ENCODE measurements at places on chromosomes 5 and 9. TPM values are rescaled to one million over a fixed set of nuclear protein-coding genes. Genes with fewer than 3 reads are reported as not detected.

SCGB3A2 gene
- 63.6 TPM for total RNA-seq

- H3K4me3 ChIP-seq: no peak overlapping the region
- no peaks in the 10 kb centered on the region for H3K4me1 ChIP-seq
- H3K27me3 ChIP-seq: no peaks in the 10 kb centered on the region
- no peaks in the 10 kb centered on the region for H3K36me3 ChIP-seq
- H3K27ac ChIP-seq: no peak overlapping the region
Observed at GRCh38 chr9:87107072-87107471, 159.8 kb upstream of the GAS1 start.

DNA sequence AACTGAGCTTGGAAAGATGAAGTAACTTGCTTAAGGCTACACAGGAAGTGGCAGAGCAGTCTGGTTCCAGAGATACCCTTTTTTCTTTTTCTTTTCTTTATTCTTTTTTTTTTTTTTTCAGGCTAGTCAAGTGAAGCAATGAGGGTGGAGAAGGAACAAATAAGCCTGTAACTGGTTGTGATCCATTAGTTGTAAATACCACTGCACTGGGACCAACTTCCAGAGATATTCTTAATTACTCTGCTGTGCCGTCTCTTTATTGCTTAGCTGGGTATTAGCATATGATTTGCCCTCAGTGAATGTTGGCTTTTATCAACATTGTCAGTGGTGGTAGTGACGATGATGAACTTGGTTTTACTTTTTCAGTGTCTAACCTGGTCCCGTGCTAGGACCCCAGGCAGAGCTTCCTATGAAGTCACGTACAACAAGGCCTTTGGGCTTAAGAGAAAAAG, 26.7 kb downstream of the LNPEP start:
- H3K4me1 ChIP-seq: no peaks in the 10 kb centered on the region
- H3K4me3 ChIP-seq: no peak overlapping the region
- H3K27ac ChIP-seq: no peak overlapping the region
- H3K36me3 ChIP-seq: no peaks in the 10 kb centered on the region

DNA sequence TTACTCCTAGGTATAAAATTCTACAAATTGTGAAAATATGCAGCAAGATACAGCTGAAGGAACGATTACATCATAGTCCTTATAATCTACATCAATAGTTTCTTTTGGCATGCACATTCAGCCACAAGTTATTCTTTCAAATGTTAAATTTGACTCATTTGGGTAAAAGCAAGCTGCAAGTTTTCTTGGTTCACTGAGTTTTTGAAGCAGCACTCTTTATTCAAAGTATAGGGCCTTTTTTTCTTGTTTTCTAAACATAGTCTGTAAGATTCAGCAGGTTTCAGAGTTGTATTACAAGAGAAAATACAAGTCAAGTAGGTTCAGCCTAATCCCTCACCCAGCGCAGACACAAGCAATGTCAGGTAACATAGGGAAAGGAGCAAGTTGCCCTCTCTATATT, 981.5 kb downstream of the PTPRD start:
- H3K27me3 ChIP-seq: no peaks in the 10 kb centered on the region
- no peak for DNase-seq
- H3K4me3 ChIP-seq: no peak overlapping the region
- H3K36me3 ChIP-seq: no peaks in the 10 kb centered on the region

DNA sequence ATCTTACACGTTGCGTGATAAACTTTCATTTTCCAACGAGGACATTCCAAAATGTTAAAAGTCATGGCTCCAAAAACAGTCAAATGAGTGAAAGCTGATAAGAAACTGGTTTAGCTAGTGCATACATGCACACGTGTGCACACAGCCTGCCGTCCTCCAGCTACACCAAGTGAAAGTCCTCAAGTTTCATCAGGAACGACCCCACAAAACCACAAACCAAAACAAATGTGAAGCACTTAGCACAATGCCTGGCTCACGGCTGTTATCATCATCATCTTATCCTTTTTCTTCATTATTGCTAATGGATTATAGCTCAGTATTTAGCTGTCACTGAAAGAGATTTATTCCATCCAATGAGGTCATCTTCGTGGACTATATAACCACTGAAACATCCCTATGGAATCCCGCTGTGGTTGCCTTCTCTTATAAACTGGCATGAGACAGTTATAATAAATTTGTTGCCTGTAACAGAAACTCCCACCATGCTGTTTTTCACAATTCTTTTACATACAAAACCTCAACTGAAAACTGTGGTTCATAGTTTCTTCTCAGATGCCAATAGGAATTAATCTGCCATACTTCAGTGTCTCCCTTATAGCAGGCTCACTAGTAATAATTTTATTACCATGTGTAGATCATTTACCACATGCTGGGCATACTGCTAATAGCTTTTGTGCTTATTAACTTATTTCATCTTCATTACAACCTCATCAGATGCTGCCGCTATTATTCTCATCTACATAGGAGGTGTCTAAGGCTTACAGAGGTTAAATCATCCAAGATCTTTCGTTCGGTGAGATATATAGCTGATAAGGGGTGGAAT, 56.1 kb downstream of the SAXO1 start:
- no peak overlapping the region for H3K4me3 ChIP-seq
- H3K36me3 ChIP-seq: no peaks in the 10 kb centered on the region
- H3K27ac ChIP-seq: no peak overlapping the region
- no peaks in the 10 kb centered on the region for H3K4me1 ChIP-seq
- H3K27me3 ChIP-seq: no peaks in the 10 kb centered on the region

- no peaks in the 10 kb centered on the region for H3K36me3 ChIP-seq
- no peaks in the 10 kb centered on the region for H3K4me1 ChIP-seq
- no peak overlapping the region for H3K27ac ChIP-seq
Observed at GRCh38 chr5:168020542-168021294, 270.7 kb upstream of the WWC1 start.

DNA sequence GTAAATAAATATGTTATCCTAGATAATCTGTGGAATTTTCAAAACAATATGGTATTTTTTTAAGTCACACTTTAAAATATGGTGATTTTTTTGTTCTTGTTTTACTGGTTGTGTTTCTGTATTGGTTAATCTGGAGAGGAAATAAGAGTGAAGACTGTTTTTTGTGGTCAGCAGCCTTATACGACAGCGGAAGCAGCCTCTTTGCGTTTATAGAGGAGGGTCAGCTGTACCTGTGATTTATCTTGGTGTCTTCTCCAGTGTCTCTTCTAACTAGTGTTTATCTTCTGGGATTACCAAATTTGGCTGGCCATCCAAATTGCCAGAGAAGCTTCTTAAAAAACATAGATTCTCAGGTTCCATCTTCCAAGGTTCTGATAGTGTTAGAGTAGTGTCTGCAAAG, 58.7 kb downstream of the ICE1 start:
- no peak overlapping the region for H3K4me3 ChIP-seq
- peaks cover 17% of the 10 kb centered on the region for H3K36me3 ChIP-seq
- H3K27me3 ChIP-seq: no peaks in the 10 kb centered on the region
- H3K27ac ChIP-seq: no peak overlapping the region

DNA sequence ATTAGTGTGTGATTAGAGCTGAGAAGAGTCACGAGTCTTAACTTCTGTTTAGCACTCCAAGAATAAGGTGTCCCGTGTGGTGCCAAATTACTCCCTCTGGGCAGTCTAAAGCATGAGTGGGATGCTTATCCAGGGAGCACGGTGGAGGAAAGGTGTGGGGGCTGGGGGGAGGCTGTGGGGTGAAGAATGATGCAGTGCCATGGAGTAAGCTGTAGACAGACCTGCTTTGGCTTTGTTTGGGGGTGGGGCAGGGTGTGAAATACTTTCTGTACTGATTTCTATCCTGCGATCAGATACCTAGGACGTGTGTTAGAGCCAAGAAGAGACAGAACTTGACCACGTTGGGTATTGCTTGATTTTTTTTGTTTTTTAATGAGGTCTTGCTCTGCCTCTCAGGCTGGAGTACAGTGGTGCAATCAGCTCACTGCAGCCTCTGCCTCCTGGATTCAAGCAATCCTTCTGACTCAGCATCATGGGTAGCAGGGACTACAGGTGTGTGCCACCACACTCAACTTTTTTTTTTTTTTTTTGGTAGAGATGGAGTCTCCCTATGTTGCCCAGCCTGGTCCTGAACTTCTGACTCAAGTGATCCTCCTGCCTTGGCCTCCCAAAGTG, 232.8 kb downstream of the MAN2A1 start:
- no peak overlapping the region for H3K27ac ChIP-seq
- H3K36me3 ChIP-seq: no peaks in the 10 kb centered on the region
- no peak overlapping the region for H3K4me3 ChIP-seq
- no peak for DNase-seq
- no peaks in the 10 kb centered on the region for H3K27me3 ChIP-seq

- H3K4me1 ChIP-seq: no peaks in the 10 kb centered on the region
- no peaks in the 10 kb centered on the region for H3K27me3 ChIP-seq
- no peak overlapping the region for H3K4me3 ChIP-seq
- no peak overlapping the region for H3K27ac ChIP-seq
- no peaks in the 10 kb centered on the region for H3K36me3 ChIP-seq
- no peak for DNase-seq
Observed at GRCh38 chr9:73149371-73150067, 2.1 kb upstream of the ANXA1 start.

DNA sequence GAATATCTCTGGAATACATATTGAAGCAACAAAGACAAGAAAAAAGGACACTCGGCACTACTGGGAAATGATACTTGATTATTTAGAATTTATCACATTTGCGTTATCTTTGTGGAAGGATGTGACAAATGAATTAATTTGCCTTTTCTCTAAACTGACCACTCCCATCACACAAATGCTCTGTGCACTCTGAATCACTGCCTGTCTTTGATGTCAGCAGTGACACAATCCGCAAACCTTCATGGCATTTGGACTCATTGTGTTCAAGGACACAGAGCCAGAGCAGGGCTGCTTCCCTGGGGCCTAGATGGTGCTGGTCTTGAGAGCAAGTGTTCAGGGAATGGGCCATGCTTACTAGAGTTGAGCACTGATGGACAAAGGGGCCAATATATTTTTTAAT, 4.9 kb upstream of the KIF4B start:
- no peak for DNase-seq
- H3K4me1 ChIP-seq: peaks cover 1% of the 10 kb centered on the region
- no peaks in the 10 kb centered on the region for H3K36me3 ChIP-seq
- H3K27me3 ChIP-seq: no peaks in the 10 kb centered on the region
- no peak overlapping the region for H3K4me3 ChIP-seq
- no peak overlapping the region for H3K27ac ChIP-seq

GRCh38 chr5:16586556-16586955, 30.2 kb downstream of the RETREG1 start:
- no peak for DNase-seq
- no peak overlapping the region for H3K27ac ChIP-seq
- no peaks in the 10 kb centered on the region for H3K36me3 ChIP-seq
- no peaks in the 10 kb centered on the region for H3K27me3 ChIP-seq
- H3K4me3 ChIP-seq: no peak overlapping the region
- no peaks in the 10 kb centered on the region for H3K4me1 ChIP-seq

- H3K4me1 ChIP-seq: no peaks in the 10 kb centered on the region
- H3K4me3 ChIP-seq: no peak overlapping the region
- H3K36me3 ChIP-seq: no peaks in the 10 kb centered on the region
- no peaks in the 10 kb centered on the region for H3K27me3 ChIP-seq
- DNase-seq: no peak
Observed at GRCh38 chr5:140627972-140628371, 5.0 kb downstream of the CD14 start.

GRCh38 chr5:64344501-64344900, 161.3 kb upstream of the RGS7BP start:
- H3K4me1 ChIP-seq: no peaks in the 10 kb centered on the region
- H3K4me3 ChIP-seq: no peak overlapping the region
- no peak for DNase-seq
- no peaks in the 10 kb centered on the region for H3K36me3 ChIP-seq
- H3K27ac ChIP-seq: no peak overlapping the region
- H3K27me3 ChIP-seq: no peaks in the 10 kb centered on the region

DNA sequence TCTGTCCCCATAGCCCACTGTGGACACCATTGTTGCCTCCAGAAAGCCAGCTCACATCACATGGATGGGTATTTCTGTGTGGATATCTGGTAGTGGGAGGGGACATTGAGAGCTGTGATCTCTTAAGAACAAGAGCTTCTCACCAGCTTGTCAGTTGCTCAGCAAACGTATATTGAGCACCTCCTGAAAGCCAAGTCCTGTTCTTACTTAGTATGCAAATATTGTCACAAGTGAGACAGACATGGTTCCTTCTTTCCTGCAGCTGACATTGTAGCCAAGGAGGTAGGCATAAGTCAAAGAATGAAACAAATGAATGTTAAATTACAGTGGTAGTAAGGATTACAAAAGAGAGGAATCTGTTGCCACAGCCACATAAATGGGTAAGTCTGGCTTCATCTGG, 3.8 kb downstream of the TCOF1 start:
- no peak overlapping the region for H3K4me3 ChIP-seq
- no peak for DNase-seq
- H3K36me3 ChIP-seq: peaks cover 62% of the 10 kb centered on the region
- no peaks in the 10 kb centered on the region for H3K27me3 ChIP-seq
- H3K4me1 ChIP-seq: peaks cover 4% of the 10 kb centered on the region
- no peak overlapping the region for H3K27ac ChIP-seq

DNA sequence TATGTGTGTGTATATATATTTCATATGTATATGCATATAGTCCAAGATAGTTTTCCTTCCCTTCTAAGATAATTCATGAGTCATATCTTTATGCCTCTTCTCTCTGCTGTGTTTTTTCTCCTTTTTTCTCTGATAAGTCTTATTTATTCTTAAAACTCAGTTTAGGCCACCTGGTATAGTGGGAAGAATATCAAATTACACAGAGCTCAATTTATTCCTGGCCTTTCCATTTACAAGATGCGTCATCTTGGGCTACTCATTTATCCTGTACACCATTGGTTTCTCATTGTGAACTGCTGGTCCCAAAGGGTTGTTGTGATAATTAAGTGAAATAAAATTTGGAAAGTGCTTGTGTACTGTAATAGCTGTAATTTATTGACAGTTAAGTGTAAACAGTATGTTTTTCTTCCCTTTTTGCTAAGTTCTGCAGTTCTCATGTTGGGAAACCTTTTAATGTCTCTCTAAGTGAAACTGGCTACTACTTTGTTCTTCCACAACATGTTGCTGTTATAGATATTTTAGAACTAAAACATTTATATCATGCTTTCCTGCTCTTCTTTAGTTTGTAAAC, 19.4 kb downstream of the CCDC171 start:
- H3K4me3 ChIP-seq: no peak overlapping the region
- no peak overlapping the region for H3K27ac ChIP-seq
- no peaks in the 10 kb centered on the region for H3K36me3 ChIP-seq
- H3K4me1 ChIP-seq: no peaks in the 10 kb centered on the region
- H3K27me3 ChIP-seq: no peaks in the 10 kb centered on the region

GRCh38 chr9:135575995-135576631, 14.6 kb downstream of the PAEP start:
- DNase-seq: no peak
- no peaks in the 10 kb centered on the region for H3K4me1 ChIP-seq
- H3K4me3 ChIP-seq: no peak overlapping the region
- H3K36me3 ChIP-seq: no peaks in the 10 kb centered on the region
- H3K27ac ChIP-seq: no peak overlapping the region

GRCh38 chr5:151569132-151570046, 21.7 kb downstream of the FAT2 start:
- H3K4me1 ChIP-seq: peaks cover 11% of the 10 kb centered on the region
- no peak overlapping the region for H3K4me3 ChIP-seq
- no peak for DNase-seq

GRCh38 chr5:136030956-136031611, 2.3 kb downstream of the TGFBI start:
- no peaks in the 10 kb centered on the region for H3K36me3 ChIP-seq
- H3K4me3 ChIP-seq: no peak overlapping the region
- no peak for DNase-seq
- peaks cover 3% of the 10 kb centered on the region for H3K4me1 ChIP-seq
- peaks cover 39% of the 10 kb centered on the region for H3K27me3 ChIP-seq

IL33 gene
- not detected for total RNA-seq
